Vagina (tissue), 2 donors: ENCODE measurements at places on chromosomes 6 and 20.

DNA sequence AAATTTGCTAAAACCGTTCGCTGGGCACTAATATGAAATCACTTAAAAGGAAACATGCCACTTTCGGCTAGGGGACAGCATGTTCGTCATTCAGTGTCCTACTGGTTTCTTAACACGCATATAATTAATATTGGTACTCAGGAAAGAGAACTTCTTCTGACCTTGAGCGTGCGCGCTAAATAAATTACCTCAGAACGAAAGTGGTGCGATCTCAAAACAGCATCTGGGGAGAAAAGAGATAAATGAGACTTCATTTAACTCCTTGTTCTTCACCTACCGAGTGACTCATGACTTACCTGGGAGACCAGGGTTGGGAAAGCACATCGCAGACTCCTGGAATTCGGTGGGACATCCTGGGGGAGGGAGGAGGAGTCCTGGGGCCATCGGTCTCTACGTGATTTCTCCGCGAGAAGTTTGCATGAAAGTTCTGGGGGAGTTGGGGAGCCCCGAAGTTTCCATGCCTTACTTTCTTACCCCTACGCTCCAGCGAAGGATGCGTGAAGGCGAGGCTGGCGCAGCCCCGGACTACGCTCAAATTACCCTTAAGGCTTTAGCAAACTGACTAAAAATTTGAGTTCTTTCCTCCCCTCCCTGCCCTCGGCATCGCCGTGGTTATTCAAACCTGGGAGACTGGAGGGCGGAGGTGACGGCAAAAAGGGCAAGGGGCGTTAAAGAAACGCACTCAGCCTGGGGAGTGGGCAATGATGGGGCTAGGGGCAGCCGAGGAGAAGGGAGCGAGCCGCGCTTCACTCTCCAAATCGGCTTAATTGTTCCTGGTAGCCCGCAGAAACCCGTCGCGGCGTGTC, 1.1 kb upstream of the BEND6 start:
- DNase-seq = no peak

DNA sequence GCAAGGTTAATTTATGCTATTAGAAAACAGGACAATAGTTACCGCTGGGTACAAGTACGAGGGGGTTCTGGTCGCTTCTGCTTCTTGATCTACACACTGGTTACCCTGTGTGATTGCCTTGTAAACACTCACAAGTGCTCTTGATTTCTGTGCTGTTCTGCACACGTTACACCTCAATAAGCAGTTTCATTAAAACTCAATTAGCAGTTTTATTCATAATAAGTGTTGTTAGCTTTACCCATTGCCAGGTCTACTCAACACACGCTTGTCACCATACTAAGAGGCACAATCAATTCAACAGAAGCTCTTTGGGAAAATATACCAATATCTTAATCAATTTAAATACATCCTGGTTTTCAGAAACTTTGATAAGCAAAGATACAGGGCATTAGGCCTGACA, 20.4 kb downstream of the BMP7 start:
- DNase-seq = no peak

DNA sequence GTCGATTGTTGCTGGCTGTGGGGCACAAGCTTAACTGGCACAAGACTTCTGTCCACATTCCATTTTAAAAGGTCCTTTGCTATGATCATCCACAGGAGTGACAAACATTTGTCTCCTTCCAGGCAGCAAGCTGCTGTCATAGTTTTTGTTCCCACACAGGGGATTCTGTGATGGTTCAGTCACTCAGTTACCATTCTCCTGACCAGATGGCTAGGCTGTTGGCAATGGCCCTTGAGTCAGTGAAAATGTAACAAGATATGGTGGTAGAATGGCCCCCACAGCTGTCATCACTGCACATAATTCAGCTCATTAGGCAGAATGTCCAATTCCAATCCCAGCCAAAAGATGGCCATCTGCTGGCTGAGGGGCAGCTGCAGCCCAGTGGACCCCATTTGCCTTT, 13.7 kb downstream of the BPIFA1 start:
- no peak for DNase-seq

DNA sequence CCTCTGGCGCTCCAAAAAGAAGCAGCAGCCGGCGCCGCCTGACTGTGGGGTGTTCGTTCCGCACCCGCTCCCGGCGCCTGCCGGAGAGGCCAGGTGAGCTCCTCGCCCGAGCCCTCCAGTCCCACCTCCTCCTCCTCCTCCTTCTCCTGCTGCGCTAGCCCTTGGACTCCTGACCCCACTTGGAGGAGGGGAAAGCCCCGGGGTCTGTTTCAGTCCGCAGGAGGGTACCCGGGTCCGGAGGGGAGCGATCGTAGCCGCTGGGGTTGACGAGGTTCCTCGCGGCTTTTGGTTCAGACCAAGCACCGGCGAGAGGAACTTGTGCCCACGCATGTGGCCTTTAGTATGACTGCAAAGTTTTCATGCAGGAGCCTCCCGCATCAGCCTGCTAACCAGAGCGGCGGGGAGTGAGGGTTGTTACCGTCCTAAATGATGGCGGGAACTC, 493 bp downstream of the CRYBG1 start:
- DNase-seq = no peak

- DNase-seq = no peak
These were observed 2.1 kb downstream of the SALL4 start for GRCh38 chr20:51800060-51800871.

DNA sequence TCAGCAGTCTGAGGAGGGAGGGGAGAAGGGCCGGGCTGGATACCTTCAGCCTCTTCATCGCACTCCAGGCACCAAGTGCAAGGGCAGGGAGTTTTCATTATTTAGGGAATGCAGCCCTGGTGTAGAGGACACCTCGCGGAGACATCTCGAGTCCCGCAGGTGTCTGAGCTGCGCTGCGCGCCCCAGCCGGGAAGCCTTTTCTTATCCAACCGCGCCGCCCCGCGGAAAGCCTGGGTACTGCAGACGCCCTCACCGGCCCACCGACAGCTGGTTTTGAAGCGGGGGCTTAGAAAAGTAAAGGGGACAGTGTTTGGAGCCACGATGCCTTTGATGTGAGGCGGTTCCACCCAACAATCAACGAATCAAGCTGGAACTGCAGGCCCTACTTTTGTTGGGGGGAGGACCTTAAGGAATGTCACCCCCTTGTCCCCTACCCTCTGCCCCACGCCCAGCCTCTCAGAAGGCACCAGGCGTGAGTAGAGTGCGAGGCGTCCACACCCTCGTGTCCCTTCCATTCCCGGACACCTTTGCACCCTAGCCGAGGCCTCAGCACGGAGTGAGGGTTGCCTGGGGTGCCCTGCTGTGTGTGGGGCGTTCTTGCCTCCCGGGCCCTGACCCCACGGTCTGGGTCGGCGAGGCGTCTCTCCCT, 8.6 kb downstream of the NKX2-2 start:
- DNase-seq = no peak

DNA sequence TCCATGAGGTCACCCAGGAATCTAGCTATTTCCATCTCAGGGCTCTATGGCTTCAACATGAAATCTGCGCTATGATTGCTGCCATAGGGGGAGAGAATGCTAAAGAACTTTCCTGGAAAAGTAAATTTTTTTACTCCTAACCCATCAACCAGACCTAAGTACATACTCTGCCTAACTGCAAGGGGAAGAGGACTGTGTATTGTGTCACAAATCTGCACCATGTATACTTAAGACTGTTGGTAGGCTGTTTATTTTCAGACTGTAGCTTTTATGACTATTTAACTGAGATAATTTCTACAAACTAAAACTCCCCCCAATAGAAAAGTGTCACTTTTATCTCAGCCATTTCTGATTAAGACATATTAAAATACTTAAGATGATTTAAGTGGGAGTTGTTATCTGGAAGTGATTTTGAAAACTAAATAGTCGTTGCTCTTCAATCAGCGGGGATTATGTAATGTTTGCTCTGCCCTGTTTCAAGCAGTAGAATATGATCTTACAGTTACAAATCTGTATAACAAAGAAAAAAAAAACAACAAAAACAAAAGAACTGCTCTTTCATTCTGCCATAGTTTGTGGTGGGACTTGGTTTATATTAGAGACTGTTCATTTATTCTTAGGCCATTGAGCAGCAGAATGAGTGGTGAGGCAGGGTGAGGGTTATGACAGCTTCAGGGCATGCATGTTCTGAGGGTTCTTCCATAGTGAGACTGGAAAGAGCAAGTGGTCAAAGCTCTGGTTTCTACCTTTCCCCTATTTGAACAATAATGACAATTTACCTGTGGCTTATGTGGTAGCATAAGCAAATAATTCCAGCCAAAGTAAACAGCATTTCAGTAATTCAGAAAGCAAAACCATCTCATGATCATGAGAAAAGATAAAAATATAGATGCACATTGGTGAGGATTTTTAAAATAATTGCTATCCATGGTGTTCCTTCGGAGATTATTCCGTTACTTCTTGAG, 126.3 kb upstream of the CEP162 start:
- DNase-seq = no peak

- no peak for DNase-seq
These were observed 19.1 kb upstream of the ZC3H12D start for GRCh38 chr6:149503872-149504271.

DNA sequence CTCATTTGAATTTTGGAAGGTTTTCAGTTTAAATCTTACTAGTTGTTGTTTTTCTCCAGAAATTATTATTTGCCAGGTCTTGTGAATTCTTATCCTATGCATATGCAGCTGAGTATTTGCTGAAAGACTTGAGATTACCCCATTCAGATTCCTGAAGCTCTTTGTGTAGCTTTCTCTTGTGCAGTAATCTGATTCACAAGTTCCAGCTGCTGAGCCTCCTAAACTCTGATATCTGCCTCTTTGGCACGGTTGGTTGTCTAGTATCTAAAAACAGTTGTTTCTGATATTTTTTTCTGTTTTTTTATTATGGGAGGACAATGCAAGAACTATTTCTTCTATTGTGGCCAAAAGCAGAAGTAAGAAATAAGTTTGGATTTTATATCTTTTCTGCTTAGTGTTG, 863.9 kb upstream of the MANEA start:
- DNase-seq = no peak

- no peak for DNase-seq
These were observed 126.9 kb downstream of the BMP7 start for GRCh38 chr20:57139342-57140093.

DNA sequence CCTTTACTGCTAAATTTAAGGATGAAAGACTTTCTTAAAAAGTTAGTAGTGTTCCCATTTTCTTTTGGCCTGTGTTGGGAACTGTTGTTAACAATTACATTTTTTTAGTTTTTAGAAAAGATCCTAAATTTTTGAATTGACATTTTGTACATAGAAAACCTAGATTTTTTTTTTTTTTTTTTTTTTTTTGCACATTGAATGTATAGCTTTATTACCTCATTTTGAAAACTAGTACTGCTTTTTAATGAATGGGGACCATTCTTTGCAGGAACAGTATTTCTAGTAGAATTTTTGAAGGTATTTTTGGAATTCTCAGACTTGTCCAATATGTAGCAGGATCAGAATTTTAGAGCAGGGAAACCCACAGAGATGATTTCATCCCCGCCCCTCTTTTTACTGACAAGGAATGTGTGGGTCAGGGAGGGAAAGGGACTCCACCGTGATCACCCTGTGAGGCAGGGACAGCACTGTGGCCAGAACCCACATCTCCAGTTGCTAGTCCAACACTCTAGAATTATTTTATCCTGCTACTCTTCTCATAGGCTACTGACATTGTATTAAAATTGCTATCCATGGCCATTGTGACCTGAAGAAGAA, 154.4 kb upstream of the SUPT3H start:
- DNase-seq = no peak

GRCh38 chr6:149961728-149962425, 1.9 kb upstream of the ULBP1 start:
- DNase-seq = peak; percentile 61

DNA sequence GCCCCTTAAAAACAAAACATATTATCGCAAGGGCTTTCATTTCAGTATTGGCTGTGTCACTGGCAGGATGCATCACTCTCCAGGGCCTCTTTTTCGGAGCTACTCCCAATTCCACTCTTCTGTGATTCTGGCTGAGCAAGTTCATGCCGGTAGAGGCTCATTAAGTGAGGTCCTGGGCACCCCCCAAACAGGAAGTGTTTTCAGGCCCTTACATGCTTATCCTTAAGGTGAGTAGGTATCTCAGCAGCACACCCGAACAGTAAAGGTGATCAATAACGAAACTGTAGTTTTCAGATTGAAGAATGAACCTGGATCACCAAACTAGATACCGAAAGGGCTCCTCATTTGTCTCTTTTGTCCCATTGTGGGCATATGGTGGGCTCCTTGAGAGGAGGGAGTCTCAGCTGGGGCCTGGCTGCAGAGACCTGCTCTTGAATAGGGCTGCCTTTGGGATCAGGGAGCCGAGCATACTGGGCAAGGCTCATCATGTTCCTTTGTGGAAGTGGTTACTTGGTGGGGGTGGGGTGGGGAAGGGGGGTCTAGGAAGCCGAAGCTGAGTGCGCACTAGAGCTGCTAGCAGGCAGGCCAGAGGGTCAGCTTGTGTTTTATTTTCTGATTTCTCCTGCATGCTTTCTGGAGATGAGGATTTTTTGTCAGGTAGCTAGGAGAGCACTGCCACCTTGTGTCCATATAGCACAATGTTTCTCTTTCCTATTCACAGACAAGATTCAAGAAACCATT, 65.2 kb downstream of the CDS2 start:
- no peak for DNase-seq

GRCh38 chr6:44976677-44977641, 351.2 kb upstream of the RUNX2 start:
- DNase-seq = no peak

DNA sequence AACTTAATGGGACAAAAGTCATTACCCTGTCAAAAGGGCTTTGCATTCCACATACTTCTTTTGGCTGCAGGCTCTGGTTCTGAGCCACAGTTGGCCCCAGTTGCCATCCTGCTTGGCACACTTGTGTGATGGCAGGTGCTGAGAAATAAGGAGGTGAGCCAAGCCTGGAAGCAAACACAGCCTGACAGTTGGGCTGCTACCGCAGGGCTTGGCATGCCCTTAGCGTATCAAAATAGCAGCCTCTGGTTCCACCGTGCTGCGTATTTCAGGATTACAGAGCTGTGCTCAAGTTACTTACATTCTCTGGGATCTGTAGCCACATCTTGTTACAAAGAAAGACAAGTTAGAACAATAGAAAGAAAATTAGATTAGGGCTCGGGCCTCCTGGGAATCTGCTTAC, 11.1 kb downstream of the MTHFD1L start:
- no peak for DNase-seq

GRCh38 chr20:3358676-3359340, 48.7 kb downstream of the DNAAF9 start:
- DNase-seq = no peak

DNA sequence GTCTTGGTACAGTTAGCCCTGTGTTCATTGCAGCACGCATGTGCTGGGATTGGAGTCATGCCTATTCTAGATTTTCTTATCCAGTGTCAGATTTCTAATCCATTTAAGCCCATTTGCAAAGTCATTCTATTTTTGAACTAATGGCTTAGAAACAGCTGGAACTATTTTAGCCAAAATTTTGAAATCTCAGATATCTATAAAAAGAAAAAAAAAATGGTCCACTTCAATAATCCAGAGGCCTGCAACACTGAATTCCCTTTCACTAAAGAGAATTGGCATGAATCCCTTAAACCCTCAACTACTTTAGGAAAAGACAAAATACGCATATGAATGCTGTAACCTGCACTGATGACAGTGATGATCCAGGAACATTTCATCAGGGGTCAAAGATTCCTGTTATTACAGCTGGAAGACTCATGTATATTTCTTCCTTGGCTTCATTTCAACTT, 1.5 kb downstream of the COL21A1 start:
- no peak for DNase-seq
